ENCODE measurements at places on chromosomes 12 and 14.

GRCh38 chr12:123494124-123494851 is 36.3 kb downstream of the SNRNP35 start:
- DNase-seq = no peak

- DNase-seq = no peak
These were observed 58.5 kb downstream of the NUAK1 start for GRCh38 chr12:106080041-106080790.

GRCh38 chr14:63551332-63551731 is 8.2 kb upstream of the PPP2R5E start:
- DNase-seq = peak; percentile 11

- no peak for DNase-seq
These were observed 947.4 kb downstream of the LRFN5 start for GRCh38 chr14:42554091-42554490.

- no peak for DNase-seq
These were observed 40.0 kb upstream of the NID2 start for GRCh38 chr14:52108823-52109222.
